ENCODE measurements at places on chromosomes 5 and 9. TPM values are rescaled to one million over a fixed set of nuclear protein-coding genes. Genes with fewer than 3 reads are reported as not detected.

DNA sequence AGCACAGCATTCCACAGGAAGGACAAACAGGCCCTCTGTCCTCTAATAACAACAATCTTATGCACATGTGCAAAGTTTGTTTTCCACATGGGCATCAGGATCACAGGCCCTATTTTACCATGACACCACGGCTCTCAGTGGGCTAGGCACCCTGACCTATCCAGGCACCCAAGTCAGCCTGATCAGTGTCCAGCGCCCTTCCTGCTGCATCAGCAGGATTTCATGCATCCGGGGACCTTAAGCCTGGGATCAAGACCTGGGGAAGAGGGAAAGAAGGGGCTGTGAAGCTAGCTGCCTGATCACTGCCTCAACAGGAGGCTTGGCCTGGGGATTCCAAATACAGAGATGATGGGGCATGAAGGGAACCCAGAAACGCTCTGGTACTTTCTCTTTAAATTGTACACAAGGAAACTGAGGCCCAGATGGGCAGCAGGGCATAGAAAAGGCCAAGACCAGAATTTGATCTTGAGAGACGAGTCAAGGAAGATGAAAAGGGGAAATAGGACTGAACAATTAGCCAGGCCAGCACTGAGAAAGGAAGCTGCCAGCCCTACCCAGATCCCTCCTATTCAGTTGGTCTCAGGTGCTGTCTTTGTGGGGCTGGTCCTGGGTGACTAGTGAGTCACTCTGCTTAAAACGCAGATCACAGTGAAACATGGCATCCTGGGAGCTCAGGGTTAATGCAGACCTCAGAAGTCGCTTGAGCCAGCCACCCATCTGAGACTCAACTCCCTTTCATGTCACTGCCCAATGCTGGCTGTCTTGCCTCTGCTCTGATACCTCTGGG lies 57.9 kb downstream of the SHB start:
- no peak for DNase-seq

DNA sequence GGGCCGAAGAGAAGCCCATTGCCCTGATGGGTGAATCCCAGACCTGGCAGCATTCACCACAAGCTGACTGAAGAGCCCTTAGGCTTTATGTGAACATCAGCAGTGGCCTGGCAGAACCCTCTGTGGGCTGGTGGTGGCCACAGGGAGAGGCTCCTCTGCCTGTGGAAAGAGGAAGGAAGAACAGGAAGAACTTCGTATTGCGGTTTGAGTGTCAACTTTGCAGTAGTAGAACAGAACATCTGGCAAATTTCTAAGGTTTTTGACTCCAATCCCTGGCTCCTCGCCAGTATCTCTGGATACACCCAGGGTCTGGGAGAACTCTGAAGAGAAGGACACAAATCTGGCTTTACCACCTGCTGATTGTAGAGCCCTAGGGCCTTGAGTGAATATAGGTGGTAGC lies 356.4 kb upstream of the GRAMD2B start:
- DNase-seq: no peak

GRCh38 chr5:72284559-72285423 lies 35.2 kb downstream of the MRPS27 start:
- no peak for DNase-seq

- no peak for DNase-seq
Measured at GRCh38 chr9:16801871-16802466, 68.5 kb downstream of the BNC2 start.

- no peak for DNase-seq
Measured at GRCh38 chr9:15249042-15249818, 57.8 kb downstream of the TTC39B start.

DNA sequence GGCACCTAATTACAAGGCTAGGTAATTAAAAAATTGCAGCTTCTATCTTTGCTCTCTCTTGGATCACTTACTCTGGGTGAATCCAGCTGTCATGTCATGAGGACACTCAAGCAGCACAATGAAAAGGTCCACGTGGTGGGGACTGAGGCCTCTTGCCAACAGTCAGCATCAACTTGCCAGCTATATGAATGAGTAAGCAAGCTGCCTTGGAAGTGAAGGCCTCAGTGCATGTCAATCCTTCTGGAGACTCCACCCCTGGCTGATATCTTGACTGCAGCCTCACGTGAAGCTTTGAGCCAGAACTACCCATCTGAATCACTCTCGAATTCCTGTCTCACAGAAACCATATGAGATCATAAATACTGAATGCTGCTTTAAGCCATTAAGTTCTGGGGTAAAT lies 140.5 kb downstream of the SNX18 start:
- DNase-seq: no peak

DNA sequence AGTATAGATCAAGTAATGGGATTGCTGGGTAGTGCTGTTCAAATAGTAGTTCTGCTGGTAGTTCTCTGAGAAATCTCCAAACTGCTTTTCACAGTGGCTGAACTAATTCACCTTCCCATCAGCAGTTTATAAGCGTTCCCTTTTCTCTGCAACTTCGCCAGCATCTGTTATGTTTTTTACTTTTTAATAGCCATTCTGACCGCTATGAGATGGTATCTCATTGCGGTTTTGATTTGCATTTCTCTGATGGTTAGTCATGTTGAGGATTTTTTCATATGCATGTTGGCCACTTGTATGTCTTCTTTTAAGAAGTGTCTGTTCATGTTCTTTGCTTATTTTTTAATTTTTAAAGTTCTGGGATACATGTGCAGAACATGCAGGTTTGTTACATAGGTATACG lies 279.2 kb upstream of the NREP start:
- no peak for DNase-seq

DNA sequence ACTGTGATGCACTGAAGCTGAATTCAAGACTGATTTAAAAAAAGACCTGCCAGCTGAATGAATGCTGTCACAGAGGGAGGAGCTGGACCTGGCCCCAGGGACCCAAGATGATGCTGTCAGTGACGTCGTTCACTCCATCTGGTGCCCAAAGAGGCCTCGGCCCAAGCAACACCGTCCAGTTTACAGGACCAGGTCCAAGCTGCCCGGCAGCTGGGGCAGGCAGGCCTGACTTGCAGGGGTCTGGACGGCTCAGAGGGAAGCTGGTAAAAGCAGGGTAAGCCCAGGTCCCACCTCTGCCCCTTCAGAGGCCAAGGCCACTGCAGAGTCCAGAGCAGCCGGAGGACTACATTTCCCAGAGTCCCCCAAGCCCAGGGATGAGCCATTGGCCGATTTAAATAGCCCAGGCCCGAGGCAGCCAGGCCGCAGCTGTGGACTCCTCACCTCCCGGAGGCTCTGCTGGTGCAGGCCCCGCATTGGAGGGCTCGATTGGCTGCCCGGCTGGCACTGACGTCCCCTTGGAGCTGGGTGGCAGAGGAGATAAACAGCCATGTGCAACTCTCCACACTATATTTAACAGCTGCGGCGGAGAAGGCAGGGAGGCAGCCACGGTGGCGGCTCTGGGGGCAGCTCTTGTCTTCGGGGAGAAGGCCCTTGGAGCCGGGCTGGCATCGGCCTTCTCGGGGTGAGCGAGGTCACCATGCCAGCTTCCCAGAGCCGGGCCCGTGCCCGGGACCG lies at the start of gene PLPP7:
Gene PLPP7, plus strand, starts transcription at position 423 of the 735 bp plus-strand sequence. Its CDS starts 275 bp downstream, at position 698.
- DNase-seq: no peak

- DNase-seq: peak; percentile 60
Measured at GRCh38 chr5:13987843-13988464, 43.5 kb upstream of the DNAH5 start.

Gene CCL21
- not detected for total RNA-seq

Gene CD14
- 0.96 TPM for total RNA-seq

Gene PCDHGA5
- total RNA-seq: 0.24 TPM

Gene SLC24A2
- not detected for total RNA-seq

Gene FSTL4
- total RNA-seq: not detected

Gene SOX30
- not detected for total RNA-seq

Measured in Caki2 (cell line).